ENCODE measurements at places on chromosomes 3 and 15. TPM values are rescaled to one million over a fixed set of nuclear protein-coding genes. Genes with fewer than 3 reads are reported as not detected.

DNA sequence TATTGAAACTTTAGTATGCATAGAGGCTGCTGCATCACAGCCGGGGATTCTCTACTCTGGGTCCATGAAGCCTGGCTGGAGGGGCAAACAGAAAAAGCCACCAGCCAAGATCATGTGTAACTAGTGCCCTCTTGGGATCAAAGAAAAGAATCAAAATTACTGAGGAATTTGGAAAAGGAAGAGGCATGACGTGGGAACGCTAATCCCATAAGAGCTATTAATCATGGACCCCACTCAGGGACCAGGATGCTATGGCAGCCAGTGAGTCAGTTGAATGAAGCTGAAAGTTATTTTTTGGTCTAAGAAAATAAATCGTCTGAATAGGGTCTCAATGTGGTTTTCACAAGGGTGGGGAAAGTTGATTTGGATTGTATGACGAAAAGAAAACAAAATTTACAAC lies 1165.1 kb downstream of the ROBO2 start:
- no peaks in the 10 kb centered on the region for H3K4me1 ChIP-seq
- H3K4me3 ChIP-seq: no peak overlapping the region

- no peak overlapping the region for H3K4me3 ChIP-seq
- DNase-seq: no peak
- no peaks in the 10 kb centered on the region for H3K27me3 ChIP-seq
- peaks cover 6% of the 10 kb centered on the region for H3K4me1 ChIP-seq
- no peak overlapping the region for H3K27ac ChIP-seq
Measured at GRCh38 chr3:168065569-168065968, 30.2 kb downstream of the GOLIM4 start.

Gene TGM5
- total RNA-seq: not detected

GRCh38 chr3:160804762-160805161 lies 48.7 kb downstream of the PPM1L start:
- H3K4me3 ChIP-seq: no peak overlapping the region
- no peak for DNase-seq
- H3K36me3 ChIP-seq: no peaks in the 10 kb centered on the region
- H3K27ac ChIP-seq: no peak overlapping the region
- H3K4me1 ChIP-seq: peaks cover 5% of the 10 kb centered on the region
